Lower leg skin (tissue), 4 donors: ENCODE measurements at places on chromosomes 4 and X.

DNA sequence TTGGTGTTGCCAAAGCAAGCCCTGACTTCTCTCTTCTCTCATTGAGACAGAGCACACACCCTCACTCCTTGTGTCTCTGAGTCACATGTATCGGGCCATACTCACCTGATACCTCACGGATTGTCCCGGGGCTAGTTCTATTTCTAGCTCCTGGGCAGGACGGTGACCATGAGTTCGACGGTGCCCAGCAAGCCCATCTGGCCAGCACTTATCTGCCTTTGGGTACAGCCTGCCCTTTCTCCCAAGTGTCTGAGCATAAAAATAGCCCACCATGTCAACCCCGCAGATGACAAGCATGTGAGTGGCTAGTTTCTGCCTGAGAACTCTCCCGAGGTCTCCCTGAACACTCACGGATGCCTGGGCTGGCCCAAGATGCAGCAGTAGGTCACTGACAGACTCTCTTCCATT lies 158.5 kb downstream of the DHRSX start:
- no peak for DNase-seq

DNA sequence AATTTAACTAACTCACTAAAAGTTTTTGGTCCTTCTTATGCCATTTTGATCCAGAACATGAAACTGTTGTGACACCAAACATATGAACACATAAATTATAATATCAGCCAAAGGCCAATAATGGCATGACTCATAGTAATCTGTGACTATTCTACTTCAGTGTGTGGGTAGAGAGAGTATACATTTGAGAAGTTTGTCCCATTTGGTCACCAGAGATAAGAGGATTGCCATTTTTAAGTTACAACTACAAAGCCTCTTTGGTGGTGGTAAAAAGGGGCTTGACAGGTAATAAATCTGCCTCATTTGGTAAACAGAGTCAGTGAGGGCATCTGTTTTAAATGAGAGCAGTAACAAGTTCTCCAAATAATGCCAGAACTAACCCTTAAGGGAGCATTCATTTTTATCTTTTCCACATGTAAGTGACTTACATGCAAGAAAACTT lies 117.9 kb downstream of the TBC1D19 start:
- no peak for DNase-seq

- peak; percentile 17 for DNase-seq
Measured at GRCh38 chr4:158624889-158625478, 46.7 kb downstream of the C4orf46 start.

DNA sequence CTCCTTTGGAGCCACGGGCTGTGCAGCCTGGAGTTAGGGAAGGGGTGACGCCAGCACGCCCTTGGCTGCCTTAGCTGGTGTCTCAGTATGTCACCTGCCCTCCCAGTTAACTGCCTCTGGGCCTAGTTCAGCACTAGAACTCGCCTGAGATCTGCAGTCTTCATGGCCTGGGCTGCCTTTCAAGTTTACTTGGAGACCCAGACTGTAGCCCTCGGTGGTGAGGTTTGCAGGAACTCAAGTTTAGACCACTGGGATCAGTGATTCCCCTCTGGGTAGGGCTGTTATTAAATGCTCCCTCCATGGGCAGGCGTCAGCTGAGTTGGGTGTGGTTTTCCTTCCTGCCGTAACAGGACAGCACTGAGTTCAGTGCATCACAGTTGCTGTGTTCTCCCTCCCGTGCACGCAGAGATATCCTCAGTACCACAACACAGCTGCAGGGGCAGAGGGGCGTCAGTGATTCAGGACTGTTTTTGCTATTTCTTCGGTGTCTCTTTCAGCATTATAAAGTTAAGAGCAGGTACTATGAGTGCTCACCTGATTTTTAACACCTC lies 30.5 kb downstream of the PLAC8 start:
- no peak for DNase-seq

DNA sequence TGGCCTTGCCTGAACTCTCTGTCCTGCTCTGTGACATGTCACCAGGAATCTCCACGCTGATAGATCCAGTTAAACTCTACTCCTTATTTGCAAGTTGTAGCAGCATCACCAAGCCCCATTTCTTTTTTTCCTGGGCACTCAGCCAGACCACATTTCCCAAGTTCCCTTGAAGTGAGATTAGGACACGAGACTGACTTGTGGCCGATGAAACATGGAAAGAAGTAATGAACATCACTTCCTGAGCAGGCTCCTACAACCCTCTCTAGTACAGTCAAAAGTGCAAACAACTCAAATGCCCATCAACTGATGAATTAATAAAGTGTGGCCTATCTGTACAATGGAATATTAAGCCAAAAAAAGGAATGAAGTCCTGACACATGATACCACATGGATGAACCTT lies 74.6 kb downstream of the MAP3K15 start:
- no peak for DNase-seq

DNA sequence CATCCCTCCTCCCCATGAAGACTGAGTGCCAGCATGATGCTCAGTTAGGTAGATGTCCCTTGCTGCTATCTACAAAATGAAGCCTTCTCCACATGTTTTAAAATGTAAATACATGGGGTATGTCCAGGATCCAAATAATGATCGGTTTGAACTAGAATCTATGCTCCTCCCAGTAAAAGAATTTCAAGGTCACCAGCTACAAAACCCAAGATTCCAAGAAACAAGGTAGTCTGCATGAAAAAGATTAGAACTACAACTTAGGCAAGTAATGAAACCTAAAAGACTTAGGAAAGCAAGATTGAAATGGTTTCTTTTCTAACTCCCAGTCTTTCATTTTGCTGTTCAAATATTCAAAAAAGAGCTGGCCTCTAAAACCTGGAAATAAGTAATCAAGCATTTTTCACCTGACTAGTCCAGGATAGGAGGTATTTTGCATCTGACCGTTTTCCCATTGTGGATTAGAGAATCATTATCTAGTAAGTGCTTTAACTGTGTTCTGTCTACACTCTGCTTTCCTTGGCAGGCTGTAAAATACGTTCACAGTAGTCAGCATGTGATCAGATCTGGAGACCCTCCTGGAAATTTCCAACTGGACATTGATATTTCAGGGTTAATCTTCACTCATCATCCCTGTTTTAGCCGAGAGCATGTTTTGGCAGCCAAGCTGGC lies 57.4 kb downstream of the CC2D2A start:
- no peak for DNase-seq

GRCh38 chr4:56648021-56648823 lies 32.9 kb downstream of the HOPX start:
- no peak for DNase-seq
